Fibroblast of villous mesenchyme (primary cell): ENCODE measurements at places on chromosomes 2 and 18.
A peak's percentile ranks its signal among the peaks of the same experiment; 100 is the strongest.

GRCh38 chr2:148614322-148615049 is 30.1 kb upstream of the EPC2 start:
- peak; percentile 45 for DNase-seq

DNA sequence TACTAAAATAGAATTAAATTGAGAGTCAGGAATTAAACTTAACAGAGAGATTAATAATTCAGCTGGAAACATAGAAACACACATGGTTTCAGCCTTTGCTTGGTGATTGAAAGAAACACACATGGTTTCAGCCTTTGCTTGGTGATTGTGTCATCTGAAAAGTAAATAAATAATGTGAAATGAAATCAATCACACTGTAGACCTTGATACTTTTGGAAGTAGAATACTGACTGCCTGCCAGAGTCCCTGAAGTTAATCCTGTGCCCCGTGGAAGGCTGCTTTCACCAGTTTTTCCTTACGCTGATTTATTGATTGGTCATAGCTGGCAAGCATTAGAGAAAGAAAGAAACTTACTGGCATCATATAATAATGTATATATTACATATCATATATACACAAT is 1252.7 kb upstream of the FAM98A start:
- no peak for DNase-seq

DNA sequence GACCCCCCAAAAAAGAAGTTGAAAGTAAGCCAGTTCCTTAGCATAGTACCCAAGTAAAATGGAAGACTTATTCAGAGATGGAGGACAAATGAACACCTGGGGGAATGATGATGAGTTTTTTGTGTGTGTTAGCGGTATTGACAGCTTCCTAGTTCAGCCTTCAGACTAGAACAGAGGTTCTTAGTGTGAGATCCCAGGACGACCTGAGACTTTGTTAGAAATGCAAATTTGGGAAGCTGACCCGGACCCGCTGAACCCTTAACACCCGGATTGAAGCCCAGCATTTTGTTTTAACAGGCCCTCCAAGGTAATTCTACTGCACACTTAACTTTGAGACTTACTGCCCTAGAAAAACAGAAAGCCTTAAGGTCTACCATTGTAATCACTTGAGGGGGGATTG is 20.3 kb downstream of the SPOPL start:
- no peak for DNase-seq

- DNase-seq = peak; percentile 42
Measured at GRCh38 chr2:216495656-216496055, 3.0 kb upstream of the RPL37A start.

DNA sequence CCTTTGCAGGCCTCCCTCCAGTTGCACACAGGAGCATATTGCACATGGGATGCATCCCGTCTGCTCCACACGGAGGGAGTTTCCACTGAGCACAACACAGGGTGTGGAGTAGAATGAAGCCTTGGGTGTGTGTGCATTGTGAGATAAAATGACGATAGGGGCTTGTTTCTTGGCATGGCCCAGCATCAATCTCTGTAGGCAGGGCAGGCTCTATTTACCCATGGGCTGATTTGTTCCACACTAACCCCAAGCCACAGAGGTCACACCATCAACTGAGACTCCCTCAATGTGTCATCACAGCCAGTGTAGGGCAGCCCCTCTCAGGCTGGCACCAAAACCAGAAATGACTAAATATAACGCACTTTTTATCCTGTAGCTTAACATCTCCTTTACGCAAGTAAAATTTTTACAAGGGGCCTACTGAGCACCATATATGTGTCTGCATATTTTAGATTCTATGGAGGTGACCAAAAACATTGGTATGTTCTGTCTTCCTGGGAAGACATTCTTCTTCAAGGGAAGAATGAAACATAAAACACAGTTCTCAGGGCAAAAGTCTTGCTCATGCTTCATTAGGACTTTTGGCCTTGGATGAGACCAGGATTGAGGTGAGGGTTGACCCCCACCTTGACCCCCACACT is 2.7 kb upstream of the GKN1 start:
- peak; percentile 96 for DNase-seq

- no peak for DNase-seq
Measured at GRCh38 chr18:35303610-35304009, 13.6 kb upstream of the ZSCAN30 start.

GRCh38 chr2:69422198-69422597 is 15.0 kb downstream of the NFU1 start:
- DNase-seq = peak; percentile 53

DNA sequence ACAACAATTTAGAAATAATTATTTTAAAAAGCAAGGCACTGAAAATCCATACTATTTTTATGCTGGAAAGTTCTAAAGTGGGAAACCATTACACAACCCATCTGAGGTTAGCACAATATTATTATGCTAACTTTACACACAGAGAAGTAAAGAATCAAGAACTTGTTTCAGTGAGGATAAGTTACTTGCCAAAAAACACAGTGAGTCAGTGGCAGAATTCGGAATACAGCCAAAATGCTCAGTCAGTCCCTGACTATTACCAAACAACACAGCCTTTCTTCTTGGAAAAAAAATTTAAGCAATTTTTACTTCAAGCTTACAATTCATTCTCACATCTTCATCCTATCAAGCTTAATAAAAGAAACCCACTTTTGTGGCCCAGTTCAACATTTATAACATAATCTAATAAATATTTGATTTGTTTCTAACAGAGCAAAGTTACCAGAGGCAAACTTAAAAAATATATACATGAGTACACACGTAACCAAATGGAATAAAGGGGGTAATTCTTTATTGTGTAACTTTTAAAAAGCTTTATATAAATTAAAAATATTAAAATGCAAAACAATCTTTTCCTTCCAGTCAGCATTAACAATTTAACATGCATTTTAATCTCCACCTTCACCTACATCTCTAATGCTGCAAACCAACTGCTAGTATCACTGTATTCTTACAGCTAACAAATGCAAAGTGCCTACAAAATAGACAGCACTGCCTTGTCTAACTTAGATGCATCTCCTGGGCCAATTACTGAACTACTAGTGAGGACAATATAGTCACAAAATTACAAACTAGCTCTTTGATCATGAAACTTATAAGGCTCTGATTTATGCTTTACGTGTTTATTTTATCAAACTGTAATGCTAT is 55.2 kb downstream of the CCDC88A start:
- DNase-seq = peak; percentile 89

GRCh38 chr2:43018179-43019024 is 208.0 kb downstream of the ZFP36L2 start:
- DNase-seq = peak; percentile 98

GRCh38 chr2:121030523-121030922 is 254.5 kb downstream of the TFCP2L1 start:
- DNase-seq = no peak

- no peak for DNase-seq
Measured at GRCh38 chr2:238820197-238820596, 27.7 kb upstream of the TWIST2 start.

GRCh38 chr2:38792751-38793150 is 14.7 kb downstream of the GEMIN6 start:
- DNase-seq = no peak

DNA sequence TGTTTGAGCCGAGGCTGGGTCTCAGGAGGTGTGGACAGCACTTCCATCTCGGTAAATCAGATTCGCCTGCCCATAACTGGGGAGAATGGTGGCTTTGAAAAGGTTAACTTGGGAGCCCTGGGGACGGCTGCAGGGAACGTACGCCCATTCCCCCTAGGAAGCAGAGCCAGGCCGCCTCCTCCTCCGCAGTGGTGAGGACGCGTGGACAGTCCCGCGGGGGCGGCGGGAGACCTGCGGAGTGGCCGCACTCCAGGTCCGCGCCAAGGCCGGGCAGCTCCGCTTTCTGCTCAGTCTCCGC is 845 bp upstream of the MYCN start:
- DNase-seq = no peak

GRCh38 chr2:209613649-209614305 is 157.9 kb upstream of the UNC80 start:
- no peak for DNase-seq

DNA sequence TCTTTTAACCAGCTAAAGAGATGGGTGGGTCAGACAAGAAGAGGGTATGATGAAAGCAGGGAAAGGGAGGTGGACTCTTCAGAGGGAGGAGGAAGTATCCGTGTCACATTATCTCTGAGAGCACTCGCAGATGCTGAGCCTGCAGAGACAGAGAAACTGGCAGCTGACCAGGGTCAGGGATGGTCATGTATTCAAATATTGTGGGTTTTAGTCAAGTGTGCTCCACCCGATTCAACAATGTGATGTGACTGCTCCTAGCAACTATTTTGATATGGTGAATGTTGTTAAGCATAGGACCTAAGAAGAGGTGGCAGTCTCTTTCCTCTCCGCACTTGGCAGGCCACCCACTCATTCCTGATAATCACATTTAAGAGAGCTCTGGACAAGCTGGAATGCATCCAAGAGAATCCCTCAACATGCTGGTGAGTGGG is 1.3 kb upstream of the CLIP4 start:
- DNase-seq = peak; percentile 91
